ENCODE measurements at places on chromosomes 2 and 18.

DNA sequence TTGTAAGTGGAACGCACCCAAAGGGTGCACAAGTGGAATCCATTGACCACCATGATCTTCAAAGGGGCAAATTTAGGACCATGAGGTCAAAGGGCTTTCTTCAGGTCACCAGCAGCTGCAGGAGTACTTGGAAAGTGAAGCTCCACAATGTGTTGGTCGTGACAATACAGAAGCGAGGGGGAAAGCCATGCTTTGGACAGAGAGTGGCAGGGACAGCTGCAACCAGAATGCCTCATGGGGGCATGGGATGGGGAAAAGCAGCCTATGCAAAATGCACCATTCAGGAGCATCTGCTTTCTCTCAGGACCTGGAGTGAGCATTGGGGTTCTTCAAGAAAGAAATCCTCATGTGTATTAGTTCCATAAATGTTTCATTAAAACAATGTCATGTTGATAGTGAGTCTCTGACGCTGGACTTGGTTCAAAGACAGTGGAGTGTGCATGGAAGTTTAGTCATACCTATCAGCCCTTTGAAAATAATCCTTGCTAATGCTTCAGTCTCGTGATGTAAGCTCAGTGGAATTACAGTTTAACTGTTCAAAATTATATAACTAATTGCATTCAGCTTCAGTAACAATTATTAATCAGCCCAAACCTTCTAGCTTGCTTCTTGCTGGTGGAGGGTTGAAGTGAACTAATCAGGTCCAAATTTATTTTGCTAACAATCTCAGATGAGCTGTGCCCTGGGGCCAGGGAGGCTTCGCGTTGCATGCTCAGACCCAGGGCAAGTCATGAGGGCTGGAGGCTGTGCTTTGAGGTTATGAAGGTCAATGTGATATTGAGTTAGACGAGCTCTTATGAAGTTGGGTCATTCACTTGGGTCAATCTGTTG lies 41.6 kb downstream of the ACKR3 start:
- no peak for DNase-seq

DNA sequence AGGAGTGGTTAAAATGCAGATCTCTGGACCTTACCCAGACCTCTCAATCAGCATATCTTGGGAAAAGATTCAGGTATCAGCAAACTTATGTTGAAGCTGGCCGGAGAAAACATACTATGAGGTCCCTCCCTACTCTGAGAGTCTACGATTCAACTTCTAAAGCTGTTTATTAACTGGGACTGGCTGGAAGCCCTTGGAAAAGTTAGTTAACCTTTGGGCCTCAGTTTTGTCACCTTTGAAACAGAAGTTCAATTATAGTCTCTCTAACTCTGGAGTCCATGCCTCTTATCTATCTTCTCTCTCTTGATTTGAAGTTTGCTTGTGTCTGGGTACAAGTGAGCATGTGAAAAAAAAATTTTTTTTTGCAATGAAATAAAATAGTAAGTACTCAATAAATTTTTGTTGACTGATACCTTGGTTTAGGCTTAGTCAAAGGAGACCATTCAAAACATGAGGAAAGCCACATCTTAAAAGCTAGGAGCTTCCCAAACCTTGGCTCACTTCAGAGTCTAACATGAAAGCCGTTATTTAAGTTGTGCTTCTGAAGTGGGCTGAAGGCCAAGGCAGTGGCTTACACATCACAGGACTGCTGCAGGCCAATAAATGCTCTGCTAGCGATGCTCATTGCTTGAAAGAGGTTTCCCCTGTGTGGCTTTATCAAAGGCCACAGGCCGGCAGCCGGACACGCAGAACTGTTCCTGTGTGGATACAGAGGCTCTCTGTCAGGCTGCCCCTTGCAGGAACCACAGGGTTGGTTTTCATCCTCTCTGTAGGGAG lies 110.6 kb upstream of the FAM136A start:
- DNase-seq, result no peak

GRCh38 chr2:119126650-119127049 lies 31.9 kb downstream of the C1QL2 start:
- peak; percentile 2 for DNase-seq

DNA sequence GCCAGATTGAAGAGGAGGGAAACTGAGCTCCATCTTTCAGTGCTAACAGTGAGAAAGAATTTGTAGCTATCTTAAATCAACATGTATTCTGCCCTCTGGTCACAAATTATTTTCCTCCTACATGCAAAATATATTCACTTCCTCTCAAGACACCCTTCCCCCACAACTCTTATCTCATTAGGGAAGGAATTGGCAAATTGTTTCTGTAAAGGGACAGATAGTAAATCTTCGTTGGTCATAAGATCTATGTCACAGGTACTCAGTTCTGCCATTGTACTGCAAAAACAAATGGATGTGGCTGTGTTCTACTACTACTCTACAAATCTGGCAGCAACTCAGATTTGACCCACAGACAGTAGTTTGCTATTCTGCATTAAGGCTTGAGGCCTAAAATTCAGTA lies 53.0 kb upstream of the CYP20A1 start:
- no peak for DNase-seq

DNA sequence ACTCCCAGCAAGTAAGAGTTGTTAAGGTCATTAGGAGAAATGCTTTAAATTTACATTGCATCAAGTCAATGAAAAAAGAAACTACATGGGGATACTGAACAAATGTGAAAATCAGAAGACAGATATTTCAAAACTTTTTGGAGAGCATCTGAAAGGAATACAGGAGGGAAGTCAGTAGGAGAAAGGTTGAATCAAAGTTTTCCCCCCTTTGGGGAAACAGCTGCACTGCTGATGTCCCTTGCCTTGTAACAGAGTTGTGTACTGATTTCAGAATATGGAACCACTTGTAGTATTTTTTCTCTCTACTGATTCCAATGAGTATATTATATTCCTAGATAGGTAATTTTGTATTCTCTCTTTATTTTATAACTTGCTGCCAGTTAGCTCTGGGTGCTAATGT lies 592.5 kb upstream of the ZEB2 start:
- DNase-seq, result no peak

DNA sequence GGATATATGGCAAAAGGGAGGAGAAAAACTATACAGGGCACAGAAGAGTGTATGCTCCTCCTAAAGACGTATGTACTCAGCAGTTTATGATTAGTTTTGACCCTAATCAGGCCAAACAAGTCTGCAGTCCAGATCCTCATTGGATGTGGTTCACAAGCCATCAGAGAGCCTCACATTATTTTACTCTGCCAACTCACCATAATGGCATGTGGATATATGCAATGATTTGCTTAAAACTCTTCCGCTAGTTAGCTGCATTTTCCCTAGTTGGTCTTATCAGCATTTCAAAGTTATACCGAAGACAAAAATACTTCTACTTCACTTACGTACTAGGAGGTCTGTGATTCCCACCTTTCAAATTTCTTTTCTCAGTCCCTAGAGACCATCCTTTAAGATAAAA lies 198.4 kb downstream of the CMPK2 start:
- DNase-seq, result no peak

GRCh38 chr2:36915627-36916026 lies 50.7 kb downstream of the STRN start:
- DNase-seq, result no peak

DNA sequence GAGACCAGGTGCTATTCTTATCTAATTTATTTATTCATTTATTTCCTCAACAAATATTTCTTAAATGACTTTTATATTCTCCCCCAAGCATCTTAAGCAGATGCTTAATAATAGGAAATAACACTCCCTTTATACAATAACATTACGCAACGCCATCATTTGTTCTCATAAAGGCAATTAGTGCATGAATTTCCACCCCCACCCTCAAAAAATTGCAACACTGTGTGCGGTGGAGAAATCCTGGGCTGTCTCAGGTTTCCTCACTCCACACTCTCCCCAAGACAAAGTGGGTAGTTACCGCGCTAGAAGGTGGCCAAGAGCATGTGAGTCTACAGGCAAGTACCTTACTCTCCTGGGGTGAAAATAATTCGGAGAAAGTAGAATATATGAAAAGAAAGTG lies 37.0 kb upstream of the CTDP1 start:
- DNase-seq, result peak; percentile 4

DNA sequence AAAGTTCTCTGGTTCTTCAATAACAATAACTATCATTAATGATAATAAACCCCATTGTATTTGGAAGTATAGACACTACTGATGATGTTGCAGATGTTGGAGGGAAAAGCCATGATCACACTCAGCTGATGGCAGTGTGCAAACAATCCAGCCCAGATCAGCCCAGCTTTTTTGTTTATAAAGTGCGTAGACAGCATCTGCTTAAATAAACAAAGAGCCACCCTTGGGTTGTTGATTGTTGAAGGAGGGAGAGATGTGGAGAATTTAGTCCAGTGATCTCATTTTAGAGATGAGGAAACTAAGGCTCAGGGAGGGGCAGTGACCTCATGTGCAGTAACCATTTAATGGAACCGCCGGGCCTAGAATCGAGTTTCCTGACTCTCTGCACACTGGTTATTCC lies 56.0 kb upstream of the MEX3C start:
- DNase-seq, result no peak

- no peak for DNase-seq
Measured at GRCh38 chr2:224691563-224691962, 24.6 kb downstream of the CCDC195 start.

GRCh38 chr2:233267516-233268245 lies 16.2 kb downstream of the ATG16L1 start:
- peak; percentile 91 for DNase-seq

- DNase-seq, result no peak
Measured at GRCh38 chr2:88770016-88770415, 78.5 kb downstream of the RPIA start.

GRCh38 chr2:197309691-197310231 lies 819 bp downstream of the ANKRD44 start:
- DNase-seq, result peak; percentile 65

DNA sequence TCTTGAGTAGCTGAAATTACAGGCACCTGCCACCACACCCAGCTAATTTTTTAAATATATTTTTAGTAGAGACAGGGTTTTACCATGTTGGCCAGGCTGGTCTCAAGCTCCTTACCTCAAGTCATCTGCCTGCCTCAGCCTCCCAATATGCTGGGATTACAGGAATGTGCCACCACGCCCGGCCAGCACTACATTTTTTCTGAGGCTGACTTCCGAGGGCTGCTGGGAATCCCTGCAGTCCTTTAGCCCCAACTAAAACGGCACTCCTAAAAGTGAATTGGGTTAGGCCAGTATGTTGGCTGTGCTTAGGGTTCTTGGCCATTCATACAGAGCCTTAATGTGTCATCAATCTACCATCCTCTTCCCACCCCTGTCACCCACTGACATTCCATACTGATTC lies 375.4 kb downstream of the DCC start:
- no peak for DNase-seq

DNA sequence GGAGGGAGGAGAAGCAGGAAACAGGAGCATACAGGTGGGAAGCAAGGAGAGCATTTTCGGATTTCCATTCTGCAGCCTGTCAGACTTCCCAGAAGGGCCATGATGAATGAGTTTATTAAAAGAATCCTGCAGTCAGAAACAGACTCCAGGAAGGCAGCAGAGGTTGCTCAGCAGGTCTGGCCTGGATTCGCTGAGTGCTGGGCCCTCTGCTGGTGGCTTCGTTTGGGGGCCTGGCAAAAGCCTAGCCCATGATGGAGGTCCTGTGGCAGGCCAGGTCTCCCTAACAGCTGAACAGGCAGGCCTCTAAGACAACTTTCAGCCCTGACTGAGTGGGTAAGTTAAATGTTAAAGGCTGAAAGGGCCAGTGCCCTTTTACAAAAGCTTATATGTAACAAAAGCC lies 108.2 kb upstream of the CAPN13 start:
- DNase-seq, result no peak

- DNase-seq, result no peak
Measured at GRCh38 chr2:608711-609110, 68.5 kb downstream of the TMEM18 start.

- no peak for DNase-seq
Measured at GRCh38 chr2:12727641-12728040, 10.9 kb downstream of the TRIB2 start.

GRCh38 chr2:72431737-72432136 lies 284.1 kb upstream of the CYP26B1 start:
- DNase-seq, result no peak

- no peak for DNase-seq
Measured at GRCh38 chr2:7759898-7760297, 842.7 kb downstream of the RNF144A start.

- no peak for DNase-seq
Measured at GRCh38 chr18:62461591-62461990, 61.2 kb upstream of the ZCCHC2 start.

- no peak for DNase-seq
Measured at GRCh38 chr2:42693688-42694479, 70.1 kb downstream of the OXER1 start.

GRCh38 chr2:60481257-60481656 lies 72.2 kb downstream of the BCL11A start:
- DNase-seq, result no peak

- no peak for DNase-seq
Measured at GRCh38 chr2:221581986-221582385, 9.9 kb upstream of the EPHA4 start.

DNA sequence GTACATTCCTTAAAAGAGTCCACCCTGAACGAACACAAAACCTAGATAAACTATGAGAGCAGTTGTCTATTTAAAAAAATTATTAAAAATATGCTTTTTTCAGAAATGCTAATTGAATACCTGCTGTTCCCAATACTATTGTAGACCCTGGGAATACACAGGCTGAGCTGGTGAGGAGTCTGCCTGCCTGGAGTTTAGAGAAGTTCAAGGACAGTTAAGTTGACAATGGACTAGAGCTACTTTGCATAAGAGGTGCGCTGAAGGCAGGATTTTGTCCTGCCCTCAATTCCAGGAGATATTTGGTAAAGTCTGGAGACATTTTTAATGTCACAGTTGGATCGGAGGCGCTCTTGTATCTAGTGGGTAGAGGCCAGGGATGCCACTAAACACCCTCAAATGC lies 110.2 kb downstream of the SETBP1 start:
- DNase-seq, result no peak
